ENCODE measurements at places on chromosomes 12 and 14.

DNA sequence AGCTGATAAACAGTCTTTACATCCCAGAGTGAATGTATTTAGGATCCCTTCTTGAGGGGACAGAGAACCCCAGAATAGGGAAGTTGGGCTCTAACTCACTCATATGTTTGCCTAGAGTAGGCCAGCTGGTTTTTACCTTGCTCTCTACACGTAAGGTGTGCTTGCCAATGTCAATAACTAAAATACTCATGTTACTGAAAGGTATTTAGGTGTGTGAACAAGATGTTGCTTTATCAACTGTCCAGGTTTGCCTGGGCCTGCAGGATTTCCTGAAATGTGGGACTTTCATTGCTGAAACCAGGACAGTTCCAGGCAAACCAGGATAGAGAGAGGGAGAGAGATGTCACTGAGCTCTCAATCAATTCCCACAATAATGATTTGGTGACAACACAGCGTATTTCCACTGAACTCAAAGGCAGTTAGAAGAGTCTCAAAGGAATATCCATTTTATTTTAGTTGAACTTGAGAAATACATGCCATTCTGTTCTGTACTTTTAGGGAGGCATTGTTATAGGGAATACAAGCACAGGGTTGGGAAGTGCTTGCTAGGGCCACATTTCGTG lies 171.7 kb downstream of the NRXN3 start:
- DNase-seq = no peak

GRCh38 chr14:92462568-92462967 lies 51.0 kb upstream of the RIN3 start:
- no peak for DNase-seq

DNA sequence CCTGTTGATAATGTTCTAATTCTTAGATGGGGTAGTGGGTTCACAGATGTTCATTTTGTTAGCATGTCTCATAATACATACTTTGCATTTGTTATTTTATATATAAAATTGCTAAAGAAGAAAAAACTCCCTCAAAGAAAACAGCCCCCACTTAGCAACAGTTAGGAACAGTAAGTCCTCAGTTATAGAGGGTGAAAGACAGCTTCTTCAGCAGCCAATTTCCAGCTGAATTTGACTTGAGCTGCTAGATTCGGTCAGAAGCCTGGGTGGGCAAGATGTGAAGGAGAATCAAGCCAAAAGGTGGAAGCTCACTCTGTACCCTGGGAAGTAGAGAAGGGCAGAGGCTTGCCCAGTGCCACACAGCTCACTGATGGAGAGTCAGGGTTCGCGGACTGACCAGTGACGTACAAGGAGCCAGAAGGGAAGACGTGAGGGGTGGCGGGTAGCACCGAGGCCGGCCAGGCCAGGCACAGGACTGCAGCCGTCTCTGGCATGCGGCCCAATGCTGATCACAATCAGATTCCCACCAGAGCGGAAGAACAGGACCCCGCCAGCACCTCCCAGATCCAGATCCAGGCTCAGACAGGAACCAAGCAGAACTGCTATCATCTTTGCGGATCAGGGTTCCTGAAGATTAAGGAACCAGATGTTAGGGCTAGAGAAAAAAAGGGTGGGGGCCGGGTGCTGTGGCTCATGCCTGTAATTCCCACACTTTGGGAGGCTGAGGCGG lies 30.4 kb upstream of the VWF start:
- no peak for DNase-seq

- DNase-seq = no peak
Measured at GRCh38 chr14:104364830-104365229, 214.7 kb upstream of the C14orf180 start.

DNA sequence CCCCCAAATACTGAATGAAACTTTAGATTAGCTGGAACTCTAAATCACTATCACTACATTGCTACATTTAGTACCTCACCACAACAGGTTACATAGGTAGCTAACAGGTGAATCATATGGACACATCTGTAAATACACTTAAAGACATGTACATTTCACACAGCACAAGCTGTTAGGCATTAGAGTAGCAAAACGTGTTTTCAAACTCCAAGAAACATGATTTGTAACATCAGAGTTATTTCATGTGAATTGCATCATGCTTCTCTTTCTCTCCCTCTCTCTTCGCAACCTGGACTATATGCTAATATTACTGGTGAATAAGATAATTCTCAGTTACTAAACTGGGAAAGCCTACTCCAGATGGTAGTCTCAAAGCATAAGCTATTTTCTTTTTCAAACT lies 4.3 kb downstream of the SEL1L start:
- DNase-seq = no peak

Data from neuronal stem cell (in vitro differentiated cells).